ENCODE measurements at places on chromosomes 1 and 21.

- DNase-seq: no peak
Observed at GRCh38 chr21:34693192-34693810, 24.5 kb downstream of the CLIC6 start.

GRCh38 chr21:35382696-35383095 is 333.6 kb upstream of the RUNX1 start:
- DNase-seq: no peak

- no peak for DNase-seq
Observed at GRCh38 chr1:17287130-17287776, 20.7 kb upstream of the PADI4 start.

- DNase-seq: no peak
Observed at GRCh38 chr21:40516335-40516734, 330.6 kb downstream of the DSCAM start.

- DNase-seq: no peak
Observed at GRCh38 chr21:28742527-28742926, 250.2 kb downstream of the LTN1 start.

GRCh38 chr1:171152549-171152948 is 32.6 kb upstream of the FMO2 start:
- no peak for DNase-seq

GRCh38 chr1:181587870-181588438 is 104.6 kb downstream of the CACNA1E start:
- DNase-seq: no peak

Measured in activated T-helper 1 cell treated with anti-CD3 and anti-CD28 coated beads, Interleukin-2, amount 50 U/mL, for 16 hours (primary cell).